HFFc6 (cell line): ENCODE measurements at places on chromosomes 16 and 17.

DNA sequence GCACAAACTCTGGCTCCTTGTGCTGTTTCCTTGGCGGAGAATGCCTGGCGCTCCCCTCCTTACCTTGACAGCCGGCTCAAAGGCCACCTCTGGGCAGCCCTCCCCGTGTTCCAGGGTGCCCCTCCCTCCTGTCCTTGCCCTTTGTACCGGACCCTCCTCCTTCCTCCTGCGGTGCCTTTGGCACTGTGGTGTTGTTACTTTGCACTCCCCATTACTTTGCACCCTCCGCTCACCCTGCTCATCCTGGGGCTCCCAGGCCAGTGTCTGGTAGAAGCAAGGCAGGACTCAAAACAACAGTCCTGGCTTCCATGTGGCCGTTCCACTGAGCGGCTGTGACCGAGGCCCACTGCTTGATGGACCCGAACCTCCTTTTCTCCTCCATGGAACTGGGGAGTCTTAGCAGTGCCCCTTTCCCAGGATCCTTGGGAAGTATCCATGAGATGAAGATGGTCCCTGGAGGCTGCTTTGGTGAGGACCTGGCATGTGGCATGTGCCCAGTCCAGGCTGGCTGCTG is 147.8 kb downstream of the CMIP start:
- H3K4me3 ChIP-seq = no peak overlapping the region
- no peak overlapping the region for H3K27ac ChIP-seq
- no peaks in the 10 kb centered on the region for H3K27me3 ChIP-seq
- H3K36me3 ChIP-seq = peaks cover 12% of the 10 kb centered on the region
- H3K4me1 ChIP-seq = peaks cover 21% of the 10 kb centered on the region
- no peak for DNase-seq

DNA sequence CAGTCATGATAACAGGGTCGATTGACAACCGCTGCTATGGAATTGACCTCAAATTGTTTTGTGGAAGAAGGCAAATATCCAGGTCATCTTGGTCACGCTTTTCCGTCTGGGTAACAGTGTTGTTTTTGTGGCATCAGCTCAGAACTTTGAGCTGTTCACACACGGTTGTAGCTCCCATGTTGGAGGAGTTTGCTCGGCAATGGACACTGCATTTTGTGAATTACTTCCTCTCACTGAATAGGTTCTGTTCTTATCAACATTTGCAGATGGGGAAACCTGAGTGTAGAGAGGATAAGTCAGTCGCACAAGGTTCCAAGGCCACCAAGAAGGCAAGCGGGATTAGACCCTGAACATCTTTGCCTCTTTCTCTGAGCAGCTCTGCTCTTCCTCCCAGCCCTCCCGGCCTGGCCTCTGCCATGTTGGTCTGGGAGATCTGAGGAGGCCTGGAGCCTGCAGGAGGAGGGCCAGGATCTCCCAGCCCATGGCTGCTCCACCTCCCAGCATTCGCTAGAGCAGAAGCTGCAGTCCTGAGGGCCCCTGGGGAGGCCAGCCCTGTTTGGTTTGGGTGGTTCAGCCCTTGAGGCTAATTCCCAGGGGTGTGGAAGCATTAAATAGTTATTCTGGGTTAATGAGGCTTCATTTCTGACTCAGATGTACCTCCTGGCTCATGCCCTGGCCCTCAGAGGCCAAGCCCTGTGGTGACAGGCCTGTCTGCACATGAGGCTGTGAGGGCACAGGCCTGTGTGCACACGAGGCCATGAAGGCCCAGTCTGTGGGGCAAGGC is 154.1 kb upstream of the PLCG2 start:
- H3K36me3 ChIP-seq = no peaks in the 10 kb centered on the region; the same call in 1 of the 2 replicates
- no peak for DNase-seq
- H3K27me3 ChIP-seq = peaks cover 2% of the 10 kb centered on the region; the same call in 1 of the 2 replicates
- peaks cover 6% of the 10 kb centered on the region; the same call in 1 of the 2 replicates for H3K4me1 ChIP-seq
- H3K4me3 ChIP-seq = no peak overlapping the region
- H3K27ac ChIP-seq = peak overlapping the region; percentile 69

- H3K4me1 ChIP-seq = peaks cover 32% of the 10 kb centered on the region
- H3K27ac ChIP-seq = peak overlapping the region; percentile 37
- DNase-seq = no peak
- no peaks in the 10 kb centered on the region; the same call in 1 of the 2 replicates for H3K36me3 ChIP-seq
- no peaks in the 10 kb centered on the region; the same call in 1 of the 2 replicates for H3K27me3 ChIP-seq
- H3K4me3 ChIP-seq = no peak overlapping the region
These were observed 4.1 kb upstream of the SPG7 start for GRCh38 chr16:89504091-89504490.

DNA sequence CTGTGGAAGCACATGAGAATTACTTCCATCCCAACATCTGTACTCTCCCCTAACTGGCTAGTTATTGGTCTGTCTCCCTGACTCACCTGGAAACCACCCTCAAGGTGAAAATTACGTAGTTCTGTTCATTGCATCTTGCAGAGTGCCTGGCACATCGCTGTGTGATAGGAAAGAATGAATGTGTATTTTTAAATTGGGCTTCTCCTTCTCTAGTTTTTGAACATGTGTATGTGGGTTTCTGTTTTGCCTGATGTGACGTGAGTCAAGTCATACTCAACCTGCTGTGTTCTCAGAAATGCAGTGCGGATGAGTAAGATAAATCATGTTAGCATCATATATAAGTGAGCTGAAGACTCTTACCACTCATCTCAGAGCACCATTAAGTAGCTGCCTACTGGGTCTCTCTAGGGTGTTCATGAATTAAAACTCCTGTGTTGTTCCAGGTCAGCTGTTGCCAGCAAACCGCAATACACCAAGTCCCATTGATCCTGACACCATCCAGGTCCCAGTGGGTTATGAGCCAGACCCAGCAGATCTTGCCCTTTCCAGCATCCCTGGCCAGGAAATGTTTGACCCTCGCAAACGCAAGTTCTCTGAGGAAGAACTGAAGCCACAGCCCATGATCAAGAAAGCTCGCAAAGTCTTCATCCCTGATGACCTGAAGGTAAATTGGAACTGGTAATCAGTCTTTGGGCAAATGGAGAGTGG is 50.2 kb downstream of the HLF start:
- no peaks in the 10 kb centered on the region for H3K4me1 ChIP-seq
- no peak overlapping the region for H3K4me3 ChIP-seq
- peaks cover 7% of the 10 kb centered on the region for H3K27me3 ChIP-seq
- H3K36me3 ChIP-seq = no peaks in the 10 kb centered on the region
- DNase-seq = no peak

DNA sequence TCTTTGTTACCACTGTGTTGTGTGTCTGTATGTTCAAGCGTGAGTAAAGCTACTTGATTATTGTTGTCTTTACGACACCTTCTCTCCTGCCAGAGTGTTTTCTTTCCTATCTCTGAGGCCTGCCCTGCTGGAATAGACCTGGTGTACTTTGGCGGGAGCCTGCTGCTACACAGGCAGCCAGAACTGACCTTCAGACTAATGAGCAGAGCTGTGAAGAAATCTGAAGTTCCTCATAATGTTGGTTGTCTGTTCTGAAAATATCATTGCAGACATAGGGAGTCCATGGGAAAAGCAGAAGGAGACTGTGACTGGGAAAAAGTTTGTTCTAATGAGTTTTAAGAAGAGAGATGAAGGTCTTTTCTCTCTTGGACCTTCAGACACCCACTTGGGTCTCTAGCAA is 9.8 kb downstream of the RHOT1 start:
- no peak overlapping the region for H3K4me3 ChIP-seq
- DNase-seq = no peak
- no peaks in the 10 kb centered on the region for H3K27me3 ChIP-seq
- no peak overlapping the region for H3K27ac ChIP-seq
